ENCODE measurements at places on chromosomes 3 and 15.

DNA sequence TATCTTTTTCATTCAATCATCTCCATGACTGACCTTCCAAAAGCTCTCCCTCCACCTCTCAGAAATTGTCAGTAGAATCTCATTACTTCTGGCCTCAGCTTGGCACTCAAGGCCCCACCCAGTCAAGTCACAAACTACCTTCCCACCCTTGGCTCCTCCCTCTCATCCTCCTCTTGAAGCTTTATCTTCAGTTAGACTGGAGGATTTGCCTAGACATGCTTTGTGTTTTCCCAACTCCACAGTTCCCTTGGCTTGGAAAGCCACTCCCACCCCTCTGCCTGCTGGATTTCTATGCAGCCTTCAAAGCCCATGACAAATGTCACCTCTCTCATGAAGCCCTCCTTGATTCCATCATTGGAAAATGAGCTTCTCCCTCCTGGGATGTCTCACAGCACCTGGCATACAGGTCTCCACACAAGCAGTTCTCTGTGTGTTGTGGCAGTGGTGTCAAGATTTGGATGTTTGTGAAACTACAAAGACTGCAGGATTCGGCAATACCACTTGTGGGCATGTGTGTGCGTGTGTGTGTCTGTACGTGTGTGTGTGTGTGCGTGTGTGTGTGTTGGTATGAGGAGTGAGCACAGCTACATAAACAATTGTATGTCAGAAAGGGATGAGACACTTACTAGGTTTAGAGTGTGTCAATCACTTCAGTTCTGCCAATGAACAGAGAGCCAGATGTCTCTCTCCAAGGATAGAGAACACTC is 45.3 kb upstream of the VPS8 start:
- DNase-seq = no peak

- no peak for DNase-seq
Observed at GRCh38 chr3:123341-123740, 73.2 kb upstream of the CHL1 start.

- DNase-seq = peak; percentile 39
Observed at GRCh38 chr3:58013099-58013498, 4.9 kb downstream of the FLNB start.

DNA sequence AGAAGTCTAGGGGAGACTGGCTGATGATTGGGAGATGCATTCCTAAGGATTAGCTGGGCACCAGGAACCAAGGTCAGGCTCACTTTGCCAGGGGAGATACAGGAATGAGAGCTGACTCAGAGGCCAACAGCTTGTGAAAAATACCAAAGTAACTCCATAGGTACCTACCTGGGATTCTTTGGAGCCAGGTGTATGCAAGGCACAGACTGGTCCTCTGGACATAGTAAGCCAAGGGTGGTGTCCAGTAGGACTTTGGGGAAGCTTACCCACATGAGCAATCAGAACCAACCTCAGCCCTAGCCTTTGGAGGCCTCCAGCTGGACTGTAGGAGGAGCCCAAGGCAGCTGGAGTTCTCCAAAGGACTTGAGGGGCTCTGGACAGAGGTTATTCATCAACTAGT is 47.5 kb downstream of the CRYGS start:
- no peak for DNase-seq

- no peak for DNase-seq
Observed at GRCh38 chr3:191366675-191367074, 36.3 kb upstream of the UTS2B start.

DNA sequence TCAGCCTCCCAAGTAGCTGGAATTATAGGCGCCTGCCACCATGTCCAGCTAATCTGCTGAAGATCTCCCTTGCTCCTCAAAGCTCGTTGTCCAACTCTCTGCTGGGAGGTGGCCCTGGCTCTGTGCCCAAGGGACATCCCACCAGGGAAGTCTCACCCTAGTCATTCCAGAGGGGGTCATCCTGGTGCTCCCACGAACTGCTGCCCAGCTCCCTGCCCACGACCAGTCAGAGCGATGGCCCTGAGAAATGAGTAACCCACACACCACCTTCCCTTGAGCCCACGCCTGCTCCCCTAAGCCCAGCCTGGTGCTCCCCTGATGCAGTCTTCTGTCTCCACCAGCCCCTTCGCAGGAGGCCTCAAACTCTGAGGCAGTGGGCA is 5.2 kb downstream of the KLHL25 start:
- DNase-seq = no peak

GRCh38 chr3:64658001-64658400 is 29.8 kb downstream of the ADAMTS9 start:
- DNase-seq = no peak

- no peak for DNase-seq
Observed at GRCh38 chr3:40170395-40170794, 139.1 kb upstream of the EIF1B start.

GRCh38 chr15:92391640-92392039 is 2.0 kb upstream of the ST8SIA2 start:
- DNase-seq = peak; percentile 11

DNA sequence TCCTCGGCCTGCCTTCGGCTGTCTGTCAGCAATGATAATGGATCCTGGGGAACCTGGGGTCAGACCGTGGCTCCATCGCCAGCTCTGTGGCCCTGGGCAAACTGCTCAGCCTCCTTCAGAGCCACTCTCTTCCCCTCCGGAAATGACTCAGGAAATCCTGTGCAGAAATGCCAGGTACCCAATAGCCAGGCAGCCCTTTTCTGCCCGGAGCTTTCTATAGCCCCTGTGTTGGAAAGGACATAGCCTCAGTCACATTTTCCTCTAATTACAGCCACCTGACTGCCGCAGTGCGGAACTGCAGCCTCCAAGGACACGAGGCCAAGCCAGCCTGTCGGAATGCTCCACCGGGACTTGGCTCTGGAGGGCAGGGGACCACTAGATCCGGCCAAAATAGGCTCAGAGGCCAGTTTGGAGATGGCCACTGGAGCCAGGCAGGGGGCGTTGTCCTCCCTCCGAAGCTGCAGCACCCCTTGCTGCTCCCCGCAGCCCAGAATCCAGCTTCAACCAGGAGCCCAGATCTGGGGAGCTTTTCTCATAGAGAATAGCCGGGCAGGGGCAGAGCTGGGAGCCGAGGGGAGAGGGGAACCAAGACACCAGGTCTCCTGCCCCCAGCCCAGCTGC is 11.6 kb upstream of the ZXDC start:
- no peak for DNase-seq

GRCh38 chr3:161977850-161978249 is 481.2 kb downstream of the OTOL1 start:
- DNase-seq = no peak

- DNase-seq = no peak
Observed at GRCh38 chr3:68891280-68891943, 40.9 kb downstream of the TAFA4 start.

DNA sequence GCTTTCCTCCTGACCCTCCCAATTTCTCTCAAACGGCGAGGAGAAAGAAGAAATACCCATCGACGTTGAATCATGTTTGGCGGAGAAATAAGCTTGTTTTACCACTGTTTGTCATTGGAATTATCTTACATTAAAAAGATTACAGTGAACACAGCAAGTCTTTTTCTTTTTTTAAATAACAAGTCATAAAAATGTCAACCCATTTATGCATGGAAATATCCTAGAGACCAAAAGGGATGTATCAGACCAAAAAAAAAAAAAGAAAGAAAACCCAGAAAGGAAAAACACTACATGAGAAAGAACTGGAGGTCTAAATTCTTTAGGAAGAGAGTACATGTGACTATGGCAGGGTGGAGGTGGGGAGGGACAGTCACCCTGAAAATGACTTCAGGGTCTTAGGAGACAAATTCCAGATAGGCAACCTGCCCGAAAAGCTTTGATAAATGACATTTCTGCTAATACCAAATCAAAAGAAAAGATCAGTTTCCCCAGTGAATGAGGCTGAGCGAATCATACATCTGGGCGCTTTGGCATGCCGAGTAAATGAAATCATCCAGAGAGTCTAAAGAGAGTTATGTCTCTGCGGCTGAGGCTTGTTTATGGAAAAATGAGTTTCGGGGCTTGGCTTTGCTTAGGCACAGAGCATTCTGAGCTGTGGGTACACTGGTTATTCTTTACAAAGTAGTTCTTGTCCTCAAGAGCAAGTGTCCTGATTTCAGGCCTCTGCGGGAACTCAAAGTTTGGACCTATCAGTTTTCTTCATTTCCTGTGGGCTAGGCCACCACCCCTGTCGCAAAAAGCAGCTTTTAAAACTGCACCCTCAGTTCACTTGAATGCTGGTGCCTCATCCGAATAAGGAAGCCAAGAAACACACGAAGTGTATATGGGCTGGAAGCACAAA is 110.1 kb upstream of the TGFBR2 start:
- DNase-seq = peak; percentile 16

GRCh38 chr15:22850055-22850454 is 11.6 kb downstream of the NIPA2 start:
- no peak for DNase-seq

GRCh38 chr3:47495886-47496285 is 17.6 kb downstream of the ELP6 start:
- no peak for DNase-seq
